B cell (primary cell): ENCODE measurements at places on chromosomes 4 and X.

DNA sequence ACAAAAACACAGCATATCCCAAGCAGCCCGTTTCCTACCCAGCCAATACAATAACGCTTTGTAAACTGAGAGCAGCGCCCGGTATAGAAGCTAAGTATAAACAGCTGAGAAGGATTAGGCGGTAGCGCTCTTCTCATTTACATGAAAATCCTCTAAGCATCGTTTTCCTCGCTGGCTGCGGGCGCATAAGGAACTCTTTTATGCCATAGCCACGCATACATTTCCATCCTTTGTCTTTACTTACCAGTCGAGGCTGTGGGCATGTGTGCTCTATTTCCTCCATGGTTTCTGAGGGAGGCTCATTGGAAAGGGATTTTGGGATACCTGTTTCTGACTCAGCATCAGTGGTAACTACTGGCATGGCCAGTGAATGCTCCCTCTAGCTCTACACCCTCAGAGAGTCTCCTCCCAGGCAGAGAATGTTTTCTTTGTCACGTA lies 383 bp downstream of the PCYT1B start:
- DNase-seq = no peak

DNA sequence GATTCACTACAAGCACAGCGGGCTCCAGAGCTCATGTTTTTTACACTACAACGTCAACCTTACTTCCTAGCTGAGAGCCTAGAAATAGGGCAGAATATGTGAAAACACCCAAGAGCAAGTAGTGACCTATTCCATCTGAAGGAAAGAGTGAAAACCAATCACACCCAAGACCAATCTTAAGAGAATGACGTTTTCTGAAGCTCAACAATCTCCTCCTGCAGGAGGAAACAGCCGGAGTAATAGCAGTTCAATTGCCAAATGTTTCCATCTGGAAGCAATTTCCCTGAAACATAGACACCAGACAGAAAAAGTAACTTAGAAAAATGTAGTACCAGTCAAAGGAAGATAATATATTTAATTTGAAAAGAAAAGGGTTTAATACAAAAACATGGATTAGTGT lies 142.4 kb downstream of the ANXA5 start:
- DNase-seq = no peak

GRCh38 chr4:30720661-30721184 lies 554 bp downstream of the PCDH7 start:
- DNase-seq = no peak

DNA sequence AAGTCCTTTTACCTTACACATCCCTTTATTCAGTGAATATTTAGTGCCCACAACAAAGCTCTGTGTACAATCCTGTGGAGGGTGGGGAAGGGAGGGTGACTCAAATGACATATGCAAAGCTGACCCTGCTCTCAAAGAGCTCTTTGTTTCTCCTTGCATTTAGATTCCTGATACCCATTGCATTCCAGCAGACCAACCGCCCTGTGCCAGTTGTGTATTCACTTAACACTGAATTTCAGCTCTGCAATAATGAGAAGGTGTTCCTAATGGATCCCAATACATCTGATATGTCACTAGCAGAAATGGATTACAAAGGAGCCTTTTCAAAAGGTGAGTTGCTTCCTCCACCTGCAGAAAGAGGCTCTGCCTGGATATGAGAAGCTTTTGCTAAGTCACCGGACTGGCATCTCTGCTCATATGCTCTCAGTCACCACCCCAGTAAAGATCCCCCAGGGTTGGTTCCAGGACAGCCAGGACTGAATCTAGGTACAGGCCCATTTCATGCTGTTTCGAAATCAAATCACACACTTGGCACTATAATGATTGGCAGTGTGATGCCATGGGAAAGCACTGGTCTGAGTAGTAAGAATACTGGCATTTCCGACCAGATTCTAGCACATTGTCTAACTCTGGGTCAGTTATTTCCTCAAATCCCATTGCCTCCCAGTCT lies 17.1 kb upstream of the ANXA3 start:
- DNase-seq = no peak

- no peak for DNase-seq
These were observed 16.0 kb downstream of the ZNF185 start for GRCh38 chrX:152913910-152914309.

DNA sequence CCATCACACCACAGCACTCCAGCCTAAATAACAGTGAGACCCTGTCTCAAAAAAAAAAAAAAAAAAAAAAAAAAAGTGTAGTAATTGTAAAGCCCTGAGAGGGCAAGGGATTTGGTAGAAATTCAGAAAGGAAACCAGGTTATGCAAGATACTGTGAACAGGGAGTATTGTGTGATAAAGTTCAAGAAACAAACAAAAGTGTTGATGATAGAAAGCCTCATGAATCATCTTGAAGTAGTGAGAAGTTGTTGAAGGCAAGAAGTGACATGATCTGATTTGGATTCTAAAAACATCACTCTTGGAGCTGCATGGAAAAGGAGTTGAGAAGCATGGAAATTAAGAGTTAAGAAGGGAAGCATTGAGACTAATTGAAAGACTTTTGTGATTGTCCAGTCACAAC lies 102.2 kb downstream of the RAP1GDS1 start:
- DNase-seq = no peak

GRCh38 chr4:19721587-19721986 lies 530.1 kb upstream of the SLIT2 start:
- no peak for DNase-seq

DNA sequence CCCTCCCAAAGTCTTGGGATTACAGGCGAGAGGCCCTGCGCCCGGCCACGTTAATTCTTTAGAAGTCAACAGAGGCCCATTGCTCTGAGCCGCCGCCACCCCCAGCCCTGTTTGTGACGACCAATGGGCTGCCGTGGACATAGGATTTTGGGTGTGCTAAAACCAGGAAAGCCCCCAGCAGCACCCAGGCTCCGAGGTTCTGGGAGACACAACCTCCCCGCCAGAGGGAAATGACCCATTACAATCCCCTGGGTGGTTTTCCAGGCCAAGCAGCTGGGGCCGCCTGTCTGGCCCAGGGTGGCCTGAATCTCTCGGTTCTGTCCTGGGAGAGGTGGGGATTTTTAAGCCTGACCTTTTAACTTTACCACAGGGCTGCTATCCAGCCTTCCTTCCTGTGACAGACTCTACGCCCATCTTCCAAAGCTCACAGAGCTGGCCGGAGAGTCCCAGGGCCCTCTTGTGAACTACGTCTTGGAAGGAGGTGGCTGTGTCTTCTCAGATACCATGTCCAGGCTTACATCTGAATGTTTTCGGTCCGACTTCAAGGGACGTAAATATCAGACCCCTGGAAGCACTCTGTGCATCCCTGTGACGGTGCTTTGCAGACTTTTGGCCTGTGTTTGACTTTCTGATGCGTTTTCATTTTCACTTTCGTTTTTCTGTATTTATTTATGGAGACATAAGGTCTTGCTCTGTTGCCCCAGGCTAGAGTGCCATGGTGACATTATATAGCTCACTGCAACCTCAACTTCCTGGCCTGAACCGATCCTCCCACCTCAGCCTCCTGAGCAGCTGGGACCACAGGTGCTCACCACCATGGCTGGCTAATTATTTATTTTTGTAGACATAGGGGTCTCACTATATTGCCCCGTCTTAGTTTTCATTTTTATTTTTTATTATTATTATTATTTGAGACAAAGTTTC lies 36.0 kb downstream of the P2RY8 start:
- DNase-seq = peak; percentile 85

- DNase-seq = no peak
These were observed 2582.2 kb downstream of the PCDH7 start for GRCh38 chr4:33302321-33302720.

DNA sequence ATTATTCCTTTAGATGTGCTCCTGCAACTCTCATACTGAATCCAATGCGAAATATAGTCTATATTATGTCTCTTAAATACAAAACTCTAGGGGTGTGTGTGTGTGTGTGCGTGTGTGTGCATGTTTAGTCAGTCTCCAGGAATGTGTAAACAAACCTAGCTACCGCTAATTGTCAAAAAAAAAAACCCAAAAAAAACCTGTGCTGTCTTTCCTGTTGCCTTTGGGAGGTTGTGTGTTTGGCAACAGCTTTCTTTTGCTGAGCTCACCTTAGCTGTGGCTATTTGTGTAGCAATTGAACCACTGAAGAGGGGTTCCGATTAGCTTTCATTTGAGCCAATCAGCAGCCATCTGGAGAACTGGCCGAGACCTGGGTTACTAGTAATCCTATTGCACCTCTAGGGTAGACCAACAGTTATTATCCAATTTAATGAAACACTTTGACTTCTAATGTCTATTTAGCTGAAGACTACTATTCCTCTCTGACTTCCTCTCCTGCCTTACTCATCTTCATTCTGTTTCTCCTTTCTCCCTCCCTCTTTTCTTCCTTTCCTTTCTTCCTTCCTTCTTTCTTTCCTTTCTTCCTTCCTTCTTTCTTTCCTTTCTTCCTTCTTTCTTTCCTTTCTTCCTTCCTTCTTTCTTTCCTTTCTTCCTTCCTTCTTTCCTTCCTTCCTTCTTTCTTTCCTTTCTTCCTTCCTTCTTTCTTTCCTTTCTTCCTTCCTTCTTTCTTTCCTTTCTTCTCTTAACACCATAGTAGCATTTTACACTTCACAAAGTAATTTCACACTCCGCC lies 471.1 kb downstream of the GBA3 start:
- DNase-seq = no peak

- DNase-seq = peak; percentile 60
These were observed 17.8 kb downstream of the ZNF185 start for GRCh38 chrX:152915541-152916241.
